ENCODE measurements at places on chromosomes 16 and 17.

DNA sequence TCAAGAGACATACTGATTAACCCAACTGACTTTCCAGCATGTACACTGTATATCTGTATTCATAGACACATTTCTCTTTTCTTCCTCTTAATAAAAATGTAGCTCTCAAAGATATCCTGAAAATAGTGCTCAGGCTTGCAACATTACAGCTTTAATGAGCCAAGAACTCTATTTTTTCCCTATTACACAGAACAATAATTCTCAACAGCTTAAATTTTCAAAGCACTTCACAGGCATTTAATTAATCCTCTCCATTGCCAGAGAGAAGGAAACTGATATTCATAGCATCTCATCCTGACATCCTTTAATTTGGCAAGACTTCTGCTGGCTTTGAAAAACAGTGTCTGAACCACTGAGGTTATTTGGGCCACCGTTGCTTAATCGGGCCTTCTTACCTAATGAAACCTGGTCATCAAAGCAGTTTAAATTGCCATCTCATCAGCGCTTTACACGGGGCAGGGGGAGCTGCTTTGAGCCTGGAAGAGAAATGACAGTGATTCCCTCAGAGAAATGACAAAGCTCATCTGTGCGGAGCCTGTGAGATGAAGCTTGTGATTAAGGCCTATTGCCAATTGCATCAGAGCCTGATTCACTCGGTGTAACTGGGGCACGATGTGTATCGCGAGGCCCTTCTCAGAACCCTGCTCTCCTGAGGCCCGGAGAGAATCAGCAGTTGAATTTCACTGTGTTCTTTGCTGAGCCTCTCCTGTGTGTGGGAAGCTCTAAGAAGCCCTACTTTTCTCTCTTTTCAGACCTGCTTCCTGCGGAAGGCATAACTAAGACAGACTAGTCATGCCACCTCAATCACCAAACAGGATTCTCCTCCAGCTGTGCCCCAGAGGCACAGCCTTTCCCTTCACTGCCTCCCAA lies 8.5 kb upstream of the SIAH1 start:
- DNase-seq = no peak

- DNase-seq = no peak
Measured at GRCh38 chr17:49795372-49795771, 6.9 kb downstream of the KAT7 start.

- no peak for DNase-seq
Measured at GRCh38 chr17:72765368-72766153, 326.9 kb downstream of the SLC39A11 start.

DNA sequence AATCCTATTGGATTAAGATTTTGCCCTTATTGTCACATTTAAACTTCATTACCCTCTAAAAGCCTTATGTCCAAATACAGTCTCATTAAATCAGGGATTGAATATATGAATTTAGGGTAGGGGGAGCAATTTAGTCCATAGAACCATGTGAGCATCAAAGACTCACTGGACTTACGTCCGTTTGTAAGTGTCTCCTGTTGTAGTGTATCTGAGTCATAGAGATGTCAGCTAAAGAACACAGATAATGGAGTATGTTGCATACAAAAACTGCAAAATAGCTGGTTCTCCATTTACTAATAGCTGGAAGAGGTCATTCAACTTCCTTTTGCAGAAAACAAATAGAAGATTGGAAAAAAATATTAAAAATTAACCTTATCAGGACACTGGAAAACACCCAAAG lies 599.1 kb upstream of the SOX9 start:
- DNase-seq = no peak

DNA sequence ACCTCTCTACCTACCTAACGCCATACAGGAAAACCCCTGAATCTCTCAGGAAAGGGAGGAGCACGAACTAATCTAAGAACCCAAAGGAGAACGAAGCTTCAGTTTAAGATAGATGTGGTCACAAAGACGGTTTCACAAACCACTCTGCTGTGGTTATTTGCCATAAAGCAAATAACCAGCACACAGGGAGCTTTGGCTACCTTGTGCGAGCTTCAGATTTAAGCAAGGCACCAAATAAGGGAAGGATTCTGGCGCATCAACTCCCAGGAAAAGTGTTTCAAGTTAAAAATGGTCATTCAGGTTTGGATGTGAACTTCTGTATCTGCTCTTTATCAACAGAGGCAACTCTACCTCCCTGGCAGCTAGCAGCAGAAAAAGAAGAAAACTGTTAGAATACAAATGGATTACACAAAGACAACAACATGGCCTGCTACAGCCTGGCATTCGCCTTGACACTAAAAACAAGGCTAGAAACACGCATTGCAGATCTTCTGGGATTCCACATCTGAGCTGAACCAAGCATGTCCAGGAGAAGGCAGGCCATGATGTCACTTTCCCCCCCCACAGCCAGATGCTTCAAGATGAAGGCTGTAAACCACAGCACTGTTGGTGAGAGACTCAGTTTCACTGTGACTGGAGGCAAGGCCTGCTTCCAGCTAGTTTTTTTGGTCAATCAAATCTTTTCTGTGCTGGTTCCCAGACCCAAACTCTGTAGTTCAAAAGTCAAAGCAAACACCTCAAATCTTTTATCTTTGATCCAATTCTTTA lies 43.6 kb downstream of the SMG6 start:
- peak; percentile 39 for DNase-seq

DNA sequence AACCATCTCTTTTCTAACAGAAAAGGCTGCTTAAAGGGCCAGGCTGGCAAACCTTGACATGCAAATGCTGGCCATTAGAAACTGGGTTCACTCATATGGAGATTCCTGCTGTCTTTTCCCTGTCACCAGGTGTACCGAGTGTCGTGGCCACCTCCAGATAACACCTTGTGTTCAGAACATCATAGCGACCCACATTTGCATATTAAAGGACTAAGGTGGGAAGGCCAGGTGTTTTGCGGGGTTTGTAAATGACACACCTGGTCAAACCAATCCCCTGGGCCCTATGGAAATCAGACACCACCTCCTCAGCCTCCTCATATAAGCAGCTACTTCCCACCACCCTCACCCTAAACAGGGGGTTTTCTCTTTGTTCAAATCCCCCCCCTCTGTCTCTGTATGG lies 2.5 kb upstream of the AIPL1 start:
- no peak for DNase-seq

- no peak for DNase-seq
Measured at GRCh38 chr17:7241090-7241733, 1.0 kb downstream of the GABARAP start.

- DNase-seq = no peak
Measured at GRCh38 chr16:19876501-19877059, 8.1 kb downstream of the GPRC5B start.

GRCh38 chr17:767076-767475 lies 15.0 kb downstream of the GLOD4 start:
- DNase-seq = no peak

DNA sequence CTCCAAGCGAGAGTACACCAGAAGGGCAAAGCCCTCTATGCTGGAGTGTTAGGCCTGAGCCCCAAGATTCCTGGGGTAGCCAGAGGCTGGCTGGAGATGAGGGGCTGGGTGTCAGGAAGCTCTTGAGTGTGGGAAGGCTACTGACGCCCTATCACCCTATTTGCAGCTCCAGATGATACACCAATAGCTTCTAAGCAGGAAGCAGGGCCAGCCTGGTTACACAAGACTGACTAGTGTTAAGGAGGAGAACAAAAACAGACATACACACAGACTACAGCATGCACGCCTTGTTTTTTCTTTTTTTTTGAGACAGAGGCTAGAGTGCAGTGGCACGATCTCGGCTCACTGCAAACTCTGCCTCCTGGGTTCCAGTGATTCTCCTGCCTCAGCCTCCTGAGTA lies 15.9 kb downstream of the POLR3K start:
- no peak for DNase-seq

- no peak for DNase-seq
Measured at GRCh38 chr17:73895157-73895556, 250.9 kb upstream of the SDK2 start.

GRCh38 chr17:70276906-70277305 lies 107.6 kb downstream of the KCNJ2 start:
- DNase-seq = no peak

- DNase-seq = no peak
Measured at GRCh38 chr16:76164970-76165558, 112.1 kb upstream of the CNTNAP4 start.

DNA sequence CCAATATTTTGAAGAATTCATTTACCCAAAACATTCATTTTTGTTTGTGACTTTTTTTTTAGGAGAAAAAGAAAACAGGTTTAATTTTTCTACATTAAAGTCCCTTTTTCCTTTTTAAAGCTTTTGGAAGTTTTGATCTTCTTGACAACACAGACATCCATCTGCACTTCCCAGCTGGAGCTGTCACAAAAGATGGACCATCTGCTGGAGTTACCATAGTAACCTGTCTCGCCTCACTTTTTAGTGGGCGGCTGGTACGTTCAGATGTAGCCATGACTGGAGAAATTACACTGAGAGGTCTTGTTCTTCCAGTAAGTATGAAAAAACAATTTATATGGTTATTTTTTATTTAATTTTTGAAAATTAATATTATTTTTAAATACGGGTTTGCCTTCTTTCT lies 37.2 kb downstream of the SIAH1 start:
- no peak for DNase-seq

DNA sequence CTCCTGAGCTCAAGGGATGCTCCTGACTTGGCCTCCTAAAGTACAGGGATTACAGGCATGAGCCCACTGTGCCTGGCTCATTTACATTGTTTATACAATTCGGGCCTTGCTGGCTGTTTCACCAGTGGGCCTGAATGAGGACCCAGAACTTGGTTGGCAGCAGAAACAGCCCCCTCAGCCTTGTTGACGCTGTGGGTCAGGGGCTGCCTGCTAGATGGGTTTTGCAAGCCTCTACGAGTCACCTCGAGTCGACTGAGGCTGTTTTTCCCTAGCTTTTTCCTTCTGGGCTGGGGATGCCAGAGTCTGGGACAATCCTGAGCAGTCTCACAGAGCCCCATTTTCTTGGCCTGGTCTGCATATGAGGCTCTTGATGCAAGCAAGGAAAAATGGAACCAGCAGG lies 16.1 kb downstream of the PPL start:
- no peak for DNase-seq

DNA sequence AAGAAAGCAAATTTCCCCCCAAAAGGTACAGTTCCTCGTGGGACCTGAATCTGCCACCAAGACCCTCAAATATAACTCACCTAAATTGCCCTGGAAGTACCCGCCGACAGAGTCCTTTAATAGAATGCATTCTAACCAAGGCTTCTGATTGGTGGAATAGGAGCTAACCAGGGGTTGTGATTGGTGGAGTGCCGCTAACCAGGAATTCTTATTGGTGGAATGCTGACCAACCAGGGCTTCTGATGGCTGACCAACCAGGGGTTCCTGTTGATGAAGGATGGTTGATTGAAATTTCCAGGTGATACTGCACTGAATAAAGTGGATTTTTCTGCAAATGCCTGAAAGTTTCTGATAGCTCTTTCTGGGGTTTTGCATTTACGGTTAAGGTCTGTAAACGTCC lies 6.5 kb downstream of the TFAP4 start:
- no peak for DNase-seq

- DNase-seq = no peak
Measured at GRCh38 chr17:50266384-50267073, 7.7 kb upstream of the TMEM92 start.

- DNase-seq = no peak
Measured at GRCh38 chr16:85969159-85969558, 70.2 kb downstream of the IRF8 start.

DNA sequence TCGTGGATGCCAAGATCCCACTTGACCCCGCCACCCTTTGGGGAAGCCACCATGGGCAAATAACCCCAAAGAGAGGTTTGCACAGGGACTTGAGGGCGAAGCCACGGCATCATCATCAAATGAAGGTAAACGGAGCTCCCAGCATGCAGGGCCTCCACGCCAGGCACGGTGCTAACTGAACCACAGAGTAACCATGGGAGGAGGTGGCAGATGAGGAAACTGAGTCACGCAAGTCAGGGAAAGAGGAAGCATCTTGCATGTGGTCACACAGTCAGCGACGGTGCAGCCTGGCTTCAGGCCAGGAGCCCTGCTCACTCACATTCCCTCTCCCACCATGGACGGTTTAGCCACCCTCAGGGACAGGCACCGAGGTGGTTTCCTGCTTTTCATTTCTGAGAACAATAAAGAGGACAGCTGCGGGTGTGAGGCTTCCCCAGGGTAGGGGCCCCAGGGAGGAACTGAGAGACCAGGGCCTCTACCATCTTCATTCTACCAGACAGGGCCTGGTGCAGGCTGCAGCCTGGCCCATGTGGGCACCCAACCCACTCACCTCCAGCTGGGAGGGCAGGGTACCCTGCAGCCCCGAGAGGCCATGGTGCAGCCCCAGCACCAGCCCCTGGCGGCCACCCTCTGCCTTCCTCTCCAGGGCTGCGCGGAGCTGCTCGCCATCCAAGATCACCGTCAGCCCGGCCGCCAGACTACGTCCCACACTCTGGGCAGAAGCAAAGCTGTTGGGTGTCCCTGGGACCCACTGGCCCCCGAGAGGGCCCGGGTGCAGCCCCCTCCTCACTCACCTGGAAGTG lies 78.3 kb downstream of the RMI2 start:
- no peak for DNase-seq

DNA sequence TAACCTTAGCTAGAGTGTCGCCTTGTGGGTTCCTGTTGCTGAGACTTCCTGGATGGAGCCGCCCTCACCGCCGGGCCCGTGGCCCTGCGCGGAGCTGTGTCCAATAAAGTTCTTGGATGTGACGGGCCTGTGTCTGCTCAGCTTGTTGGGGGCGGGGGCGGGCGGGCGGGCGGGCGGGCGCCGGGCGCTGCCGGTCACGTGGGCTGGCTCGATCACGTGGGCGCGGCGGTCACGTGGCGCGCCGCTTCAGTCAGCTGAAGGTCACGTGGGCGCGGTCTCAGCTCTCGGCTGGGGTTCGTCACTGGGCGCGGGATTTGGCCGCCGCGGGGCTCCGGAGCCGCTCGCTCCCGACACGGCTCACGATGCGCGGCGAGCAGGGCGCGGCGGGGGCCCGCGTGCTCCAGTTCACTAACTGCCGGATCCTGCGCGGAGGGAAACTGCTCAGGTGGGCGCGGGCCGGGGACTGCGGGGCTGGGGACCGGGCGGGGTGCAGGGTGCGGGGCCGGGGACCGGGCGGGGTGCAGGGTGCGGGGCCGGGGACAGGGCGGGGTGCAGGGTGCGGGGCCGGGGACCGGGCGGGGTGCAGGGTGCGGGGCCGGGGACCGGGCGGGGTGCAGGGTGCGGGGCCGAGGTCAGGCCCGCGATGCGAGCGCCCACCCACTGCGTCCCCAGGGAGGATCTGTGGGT lies at the start of gene AMDHD2:
Gene AMDHD2, plus strand, starts transcription at position 275 of the 687 bp plus-strand sequence. Its CDS starts 88 bp downstream, at position 363.
- DNase-seq = peak; percentile 79

DNA sequence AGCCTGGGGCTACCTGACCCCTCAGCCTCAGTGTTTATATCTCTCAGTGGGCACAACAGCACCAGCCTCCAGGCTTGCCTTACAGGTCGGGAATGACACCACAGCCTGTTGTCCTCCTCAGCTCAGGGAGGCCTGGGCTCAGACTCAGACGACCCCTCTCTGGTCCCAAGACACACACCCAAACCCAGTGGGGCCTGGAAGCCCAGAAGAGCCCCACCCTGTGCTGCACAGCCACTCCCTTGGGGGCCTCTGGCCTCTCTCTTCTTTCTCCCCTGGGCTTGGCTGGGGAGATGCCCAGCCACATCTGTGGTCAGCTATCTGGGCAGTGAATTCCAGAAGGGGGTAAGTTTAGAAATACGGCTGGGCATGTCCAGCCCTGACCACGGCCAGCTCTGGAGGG lies 2.4 kb downstream of the NATD1 start:
- no peak for DNase-seq
